ENCODE measurements at places on chromosomes 4 and X.
A peak's percentile ranks its signal among the peaks of the same experiment; 100 is the strongest.

GRCh38 chrX:79366873-79367749 lies at the start of gene ITM2A:
TSS of gene ITM2A (minus strand) at chrX:79367334. CDS start at chrX:79367215, 119 bp downstream.
- no peak for DNase-seq

- DNase-seq: no peak
Observed at GRCh38 chr4:10203851-10204250, 87.3 kb upstream of the WDR1 start.

DNA sequence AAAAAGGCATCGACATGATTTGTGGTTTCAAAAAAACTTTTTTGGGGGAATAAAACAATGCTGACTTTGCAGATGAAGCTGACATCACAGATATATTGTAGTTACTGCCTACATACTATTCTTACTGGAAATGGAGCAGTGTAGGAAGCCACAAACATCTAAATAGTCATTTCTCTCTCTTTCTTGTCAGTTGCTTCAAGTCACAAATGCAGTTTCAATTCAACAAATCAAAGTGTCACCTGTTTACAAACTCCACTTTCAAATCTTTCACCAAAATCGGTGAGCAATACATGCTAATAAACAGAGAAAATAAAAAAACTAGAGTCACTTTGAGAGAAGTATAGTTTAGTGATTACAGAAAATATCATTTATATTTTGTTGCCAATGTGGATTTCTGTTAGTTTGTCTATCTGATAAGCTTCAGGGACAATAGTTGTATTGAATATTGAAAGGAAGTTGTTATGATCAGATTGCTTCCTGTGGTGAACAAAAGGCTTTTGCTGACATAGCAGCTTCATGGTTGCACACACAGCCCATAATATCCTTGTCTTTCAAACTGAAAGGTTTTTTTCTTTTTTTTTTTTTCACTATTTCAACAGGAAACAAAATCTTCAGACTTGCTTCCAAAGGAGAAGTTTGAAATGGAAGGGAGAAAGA lies 49.7 kb upstream of the PTPN13 start:
- DNase-seq: no peak

DNA sequence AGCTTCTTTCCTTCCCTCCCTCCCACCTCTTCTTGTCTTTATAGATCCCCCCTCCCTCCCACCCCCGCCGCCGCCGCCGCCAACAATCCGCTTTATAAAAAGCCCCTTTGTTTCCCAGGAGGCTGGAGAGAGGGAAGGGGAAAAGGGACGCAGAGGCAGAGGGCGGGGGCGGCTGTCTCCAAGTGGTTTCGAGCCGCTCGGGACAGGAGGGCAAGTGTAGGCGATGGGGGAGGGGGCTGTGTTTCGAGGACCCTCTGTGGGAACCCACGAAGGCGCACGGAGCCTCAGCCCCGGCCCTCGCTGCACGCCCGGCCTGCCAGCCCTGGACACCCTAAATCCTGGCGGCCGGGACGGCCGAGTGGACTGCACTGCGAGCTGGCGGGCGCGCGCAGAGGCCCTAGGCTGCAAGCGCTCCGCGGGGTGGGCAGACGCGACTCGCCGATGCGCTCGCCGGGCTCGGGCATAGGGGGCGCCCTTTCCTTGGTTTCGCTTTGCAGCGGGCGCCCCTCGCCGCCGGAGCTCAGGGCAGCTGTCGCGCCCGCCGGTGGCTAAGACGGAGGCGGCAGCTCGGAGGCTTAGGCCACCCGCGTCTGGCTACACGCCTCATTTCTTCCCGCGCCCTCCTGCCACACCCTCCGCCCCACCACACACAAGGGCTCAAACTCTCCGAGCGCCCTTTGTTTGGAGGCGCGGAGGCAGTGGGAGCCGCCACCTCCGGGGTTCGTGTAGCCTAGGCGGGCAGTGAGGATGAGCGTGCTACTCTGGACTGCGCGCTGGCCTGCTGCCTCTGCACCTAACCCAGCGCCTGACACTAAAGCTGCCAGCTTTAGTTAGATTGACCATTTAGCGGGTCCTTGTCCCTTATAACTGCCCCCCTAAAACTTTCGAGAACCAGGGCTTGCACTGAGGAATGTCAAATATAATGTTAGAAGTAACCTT lies 2.2 kb downstream of the MAMLD1 start:
- peak; percentile 84 for DNase-seq

DNA sequence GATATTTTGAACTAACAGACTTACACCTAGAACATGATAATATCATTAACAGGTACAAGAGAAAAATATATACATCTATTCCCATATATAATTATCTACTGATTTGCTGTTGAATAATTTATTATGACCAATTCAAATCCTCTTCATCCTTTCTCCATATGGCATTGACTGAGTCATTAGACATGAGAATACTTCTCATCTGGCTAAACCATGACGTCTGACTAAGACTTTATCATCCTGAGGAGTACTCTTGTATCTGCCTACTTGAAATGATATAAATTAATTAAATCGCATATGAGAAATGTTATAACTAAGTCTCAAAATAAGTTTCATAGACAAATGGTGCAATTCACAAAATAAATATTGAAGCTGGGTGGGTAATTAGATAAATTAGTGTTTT lies 67.4 kb downstream of the EMCN start:
- no peak for DNase-seq

GRCh38 chrX:150841456-150842197 lies 56.8 kb downstream of the CD99L2 start:
- DNase-seq: no peak

DNA sequence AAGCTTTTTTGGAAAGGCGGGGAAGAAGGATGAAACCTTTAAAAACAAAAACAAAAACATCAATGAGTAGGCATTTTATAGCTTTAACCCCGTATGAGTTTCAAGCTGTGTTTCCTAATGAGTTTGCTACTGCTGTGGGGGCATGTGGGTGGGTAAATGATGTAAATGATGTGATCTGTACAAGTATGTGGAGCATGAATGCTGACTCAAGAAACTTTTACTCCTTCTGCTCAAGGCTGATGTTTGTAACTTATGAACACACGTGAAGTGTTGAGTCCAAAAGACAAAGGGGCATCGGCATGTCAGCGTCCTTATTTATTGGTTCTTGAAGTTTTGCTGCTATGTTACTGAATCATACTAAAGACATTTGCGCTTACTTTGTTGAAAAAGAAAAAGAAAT lies 76.9 kb downstream of the CLCN4 start:
- no peak for DNase-seq

DNA sequence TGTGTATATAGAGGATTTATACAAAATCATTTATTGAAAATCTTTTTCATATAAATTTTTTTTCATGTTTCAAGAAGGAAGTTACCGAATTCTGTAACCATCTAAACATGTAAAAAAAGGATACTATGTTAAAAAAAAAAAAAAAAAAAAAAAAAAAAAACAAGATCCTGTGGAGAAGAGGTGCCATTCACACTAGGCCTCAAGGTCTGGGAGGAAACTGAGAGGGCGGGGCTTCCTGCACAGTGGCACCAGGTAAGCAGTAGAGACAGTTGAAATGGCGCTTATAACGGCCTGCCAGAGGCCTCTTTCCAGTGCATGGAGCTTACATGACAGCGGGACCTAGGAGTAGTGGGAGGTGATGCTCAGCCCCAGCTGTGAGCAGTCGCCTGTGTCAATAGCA lies 17.5 kb downstream of the TRAPPC2 start:
- DNase-seq: no peak

DNA sequence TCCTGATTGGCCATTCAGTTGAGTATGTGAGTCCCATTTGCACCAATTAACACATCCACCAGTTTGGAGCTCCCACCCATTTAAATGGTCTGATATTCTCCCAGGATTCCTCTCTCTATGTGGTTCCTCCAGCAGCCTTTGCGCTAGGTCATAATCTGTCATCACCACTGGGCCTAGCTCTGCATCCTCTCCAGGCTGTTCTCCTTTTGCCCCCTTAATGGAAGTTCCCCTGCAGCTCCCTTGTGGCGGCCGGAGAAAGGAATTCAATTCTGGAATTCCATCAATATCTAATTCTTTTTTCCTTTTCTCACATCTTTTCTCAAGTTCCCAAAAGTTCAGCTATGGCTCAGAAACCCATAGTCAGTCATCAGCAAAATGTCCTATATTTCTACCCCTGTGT lies 2184.4 kb upstream of the AGA start:
- DNase-seq: no peak

DNA sequence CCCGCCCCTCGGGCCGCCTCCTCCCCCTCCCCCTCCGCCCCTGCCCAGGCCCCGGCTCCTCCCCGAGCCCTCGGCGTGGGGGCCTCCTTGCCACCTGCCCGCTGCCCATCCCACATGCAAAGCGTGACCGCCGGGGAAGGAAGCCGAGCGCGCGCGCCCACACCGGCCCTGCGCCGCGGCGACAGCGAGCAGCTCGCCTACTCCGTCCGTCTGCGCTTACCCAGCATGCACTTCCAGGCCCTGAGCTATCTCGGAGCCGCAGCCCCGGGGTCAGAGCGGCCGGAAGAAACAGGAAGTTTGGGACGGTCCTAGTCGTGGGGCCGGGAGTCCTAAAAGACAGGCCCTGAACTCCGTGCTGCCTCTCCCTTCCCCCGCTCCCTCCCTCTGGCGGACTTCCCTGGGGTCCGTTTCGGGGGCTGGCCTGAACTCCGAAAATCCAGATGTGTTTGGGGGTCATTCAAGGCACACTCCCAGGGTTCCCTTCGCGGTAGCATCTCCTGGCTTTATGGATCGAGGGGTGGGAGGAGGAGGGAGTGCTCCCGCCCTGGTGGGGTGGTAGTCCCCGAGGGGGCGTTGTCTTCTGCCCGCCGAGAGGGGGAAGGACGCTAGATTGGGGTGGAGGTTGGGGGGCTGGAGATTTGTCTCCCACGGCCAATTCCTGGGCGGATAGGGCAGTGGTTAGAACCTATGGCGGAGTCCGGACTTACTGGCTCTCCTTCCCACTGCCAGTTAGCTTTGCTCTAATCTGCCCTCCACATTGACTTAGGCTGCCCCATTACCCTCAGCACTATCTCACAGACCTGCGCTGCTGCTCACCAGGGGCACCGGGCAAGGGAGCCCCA lies 25.0 kb upstream of the BCORL1 start:
- DNase-seq: no peak

DNA sequence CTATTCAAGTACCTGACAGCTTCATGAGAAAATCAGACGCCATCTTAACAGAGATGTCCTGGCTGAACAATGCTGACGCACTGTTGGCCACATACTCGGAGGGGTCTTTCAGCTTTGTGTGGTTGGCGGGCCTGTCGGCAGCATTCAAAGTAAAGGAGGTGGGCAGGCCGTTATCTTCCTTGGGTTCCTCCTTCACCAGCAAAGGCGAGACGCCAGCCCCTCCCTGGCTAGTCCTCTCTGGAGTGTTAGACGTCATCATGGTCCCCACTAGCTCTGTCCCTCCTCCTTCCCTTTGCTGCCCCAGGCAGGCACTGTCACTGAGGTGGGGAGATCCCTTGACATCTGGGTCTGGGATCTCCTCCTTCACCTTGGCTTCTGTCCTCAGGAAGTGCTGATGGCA lies 53.0 kb downstream of the ZNF827 start:
- DNase-seq: no peak

- DNase-seq: peak; percentile 75
Observed at GRCh38 chr4:59597536-59598329, 1602.4 kb upstream of the ADGRL3 start.

DNA sequence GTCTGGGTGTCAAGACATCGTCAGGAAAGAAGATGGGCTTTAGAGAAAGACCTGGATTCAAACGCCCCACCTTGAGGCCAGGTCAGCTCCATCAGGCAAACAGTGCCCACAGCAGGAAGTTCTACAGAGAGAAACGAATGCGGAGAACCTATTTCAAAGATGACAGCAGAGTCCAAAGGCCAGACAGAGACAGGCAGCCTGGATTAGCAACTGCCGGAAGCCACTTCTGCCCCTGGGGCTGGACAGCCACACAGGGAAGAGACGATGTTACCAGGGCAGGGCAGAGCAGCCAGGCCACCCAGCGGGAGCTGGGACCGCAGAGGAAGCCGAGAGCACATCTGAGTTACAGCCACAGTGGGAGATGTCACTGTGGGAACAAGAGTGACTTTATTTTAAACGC lies 1.2 kb downstream of the C4orf50 start:
- no peak for DNase-seq

All from midbrain (tissue), 1 donor.